ENCODE measurements at places on chromosomes 16 and 17.

- no peak for DNase-seq
Observed at GRCh38 chr16:21663889-21664647, at the start of gene OTOA. Gene OTOA (plus strand): TSS chr16:21663968. CDS start chr16:21678515, 14,547 bp downstream.

GRCh38 chr16:78778101-78779004 lies 678.9 kb downstream of the WWOX start:
- DNase-seq, result no peak

DNA sequence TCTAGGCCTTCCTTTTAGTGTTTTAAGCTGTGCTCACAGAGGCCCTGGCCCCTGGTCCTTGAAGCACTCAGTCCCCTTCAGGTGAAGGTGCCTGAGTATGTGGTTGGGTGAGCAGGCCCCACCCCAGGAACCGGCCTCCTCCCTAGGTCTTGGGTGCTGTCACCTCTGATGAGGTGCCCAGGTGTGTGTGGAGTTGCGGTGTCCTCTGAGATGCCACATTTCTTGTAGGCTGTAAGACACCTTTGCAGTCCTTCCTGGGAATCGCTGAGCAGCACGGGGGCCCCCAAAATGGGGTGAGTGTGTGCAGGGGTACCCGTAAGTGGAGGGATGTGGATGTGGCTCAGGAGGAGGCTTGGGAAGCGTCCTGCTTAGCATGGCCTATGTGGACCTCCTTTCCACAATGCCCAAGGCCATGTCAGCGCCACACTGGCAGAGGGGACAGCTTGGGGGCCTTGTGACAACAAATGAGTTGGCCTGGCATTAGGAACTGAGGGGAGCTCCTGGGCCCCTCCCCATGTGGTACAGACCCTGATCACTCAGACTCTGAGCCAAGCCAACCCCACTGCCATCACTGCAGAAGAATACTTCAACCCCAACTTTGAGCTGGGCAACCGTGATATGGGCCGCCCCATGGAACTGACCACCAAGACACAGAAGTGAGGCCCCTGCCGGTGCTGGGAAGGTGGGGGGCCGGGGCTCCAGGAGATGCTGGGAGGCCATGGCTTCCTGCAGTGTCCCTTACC lies 11.2 kb downstream of the CORO6 start:
- DNase-seq, result no peak

DNA sequence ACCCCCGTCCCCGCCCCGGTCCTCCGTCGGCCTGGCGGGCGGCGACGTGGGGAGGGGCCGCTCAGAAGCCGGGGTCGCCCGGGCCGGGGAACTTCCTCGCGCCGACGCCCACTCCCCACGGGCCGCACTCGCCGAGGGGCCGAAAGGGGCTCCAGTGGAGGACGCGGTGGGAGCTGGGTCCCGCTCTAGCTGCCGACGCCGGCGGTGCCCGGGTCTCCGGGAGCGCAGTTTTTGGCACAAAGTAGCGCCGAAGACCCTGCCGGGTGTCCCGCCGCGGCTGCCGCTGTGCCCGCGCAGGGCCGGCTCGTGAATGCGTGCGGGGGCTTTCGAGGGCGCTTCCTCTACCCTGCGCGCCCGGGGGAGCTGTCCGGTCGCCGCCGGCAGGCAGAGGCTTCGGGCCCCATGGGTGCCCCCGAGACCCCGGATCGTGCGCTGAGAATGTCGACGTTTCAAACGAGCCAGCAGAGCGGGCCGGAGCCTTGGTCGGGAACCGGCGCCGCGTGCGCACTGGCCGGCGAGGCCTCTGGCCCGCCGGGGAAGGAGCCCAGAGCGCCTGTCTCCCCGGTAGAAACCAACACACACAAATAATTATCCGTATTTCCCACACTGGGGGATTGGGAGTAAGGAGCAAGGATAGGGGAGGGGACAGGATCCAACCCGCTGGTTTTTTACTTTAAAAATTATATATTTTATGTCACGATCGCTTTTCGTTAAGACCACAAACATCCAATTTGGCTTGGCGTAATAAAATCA lies 46.6 kb upstream of the SLC38A10 start:
- DNase-seq, result no peak

GRCh38 chr17:68759002-68759342 lies 157.8 kb upstream of the FAM20A start:
- no peak for DNase-seq

DNA sequence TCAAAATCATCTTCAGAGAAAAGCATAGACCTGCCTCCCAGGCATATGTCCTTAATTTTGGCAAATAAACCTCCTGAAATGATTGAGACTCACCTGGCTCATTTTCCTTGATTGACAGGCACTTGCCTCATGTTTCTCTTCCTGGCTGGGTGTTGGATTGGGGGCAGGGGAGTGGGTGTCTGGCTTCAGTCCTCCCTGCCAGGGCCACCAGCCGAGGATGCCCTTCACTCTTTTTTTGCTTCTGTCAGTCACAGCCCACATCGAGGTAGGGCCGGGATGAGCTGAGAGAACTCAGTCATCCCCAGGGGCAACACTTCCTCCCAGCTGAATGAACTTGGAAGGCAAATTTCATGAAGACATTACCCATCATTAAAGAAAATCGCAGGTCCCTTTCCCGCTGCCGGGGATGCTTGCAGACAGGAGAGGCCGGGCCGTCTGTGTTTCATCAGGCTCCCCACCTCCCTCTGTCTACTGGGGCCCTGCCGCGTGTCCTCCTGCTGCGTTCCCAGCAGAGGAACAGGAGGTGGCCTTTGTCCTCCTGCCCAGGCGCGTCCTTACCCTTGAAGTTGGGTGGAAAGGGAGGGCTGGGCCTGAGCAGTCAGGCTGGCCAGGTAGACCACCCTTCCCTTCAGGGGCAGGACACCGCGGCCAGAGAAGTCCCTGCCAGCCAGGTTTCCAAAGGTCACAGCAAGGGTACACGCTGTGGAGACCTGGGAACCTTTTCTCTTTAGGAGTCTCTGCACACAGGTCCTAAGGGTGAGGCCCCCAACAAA lies 11.2 kb upstream of the DNAH17 start:
- no peak for DNase-seq

DNA sequence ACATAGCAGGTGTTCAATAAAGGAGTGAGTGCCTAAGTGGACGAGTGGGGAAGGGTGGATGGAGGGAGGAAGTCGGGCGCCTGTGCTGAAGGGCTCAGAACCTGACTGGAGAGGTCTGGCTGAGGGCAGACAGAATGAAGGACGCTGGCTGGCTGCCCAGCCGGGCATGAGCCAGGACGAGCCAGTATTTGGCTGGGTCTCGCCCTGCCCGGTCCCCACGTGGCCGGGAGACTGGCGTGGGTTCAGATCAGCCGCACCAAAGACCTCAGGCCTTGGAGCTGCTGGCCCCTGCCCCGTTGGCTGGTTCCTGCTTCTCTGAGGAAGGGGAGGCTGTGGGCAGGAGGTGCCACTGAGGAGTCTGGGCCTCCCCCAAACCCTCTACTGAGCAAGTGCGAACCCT lies 79.8 kb downstream of the ENGASE start:
- no peak for DNase-seq

GRCh38 chr17:82239926-82240505 lies 11.2 kb downstream of the SLC16A3 start:
- no peak for DNase-seq

DNA sequence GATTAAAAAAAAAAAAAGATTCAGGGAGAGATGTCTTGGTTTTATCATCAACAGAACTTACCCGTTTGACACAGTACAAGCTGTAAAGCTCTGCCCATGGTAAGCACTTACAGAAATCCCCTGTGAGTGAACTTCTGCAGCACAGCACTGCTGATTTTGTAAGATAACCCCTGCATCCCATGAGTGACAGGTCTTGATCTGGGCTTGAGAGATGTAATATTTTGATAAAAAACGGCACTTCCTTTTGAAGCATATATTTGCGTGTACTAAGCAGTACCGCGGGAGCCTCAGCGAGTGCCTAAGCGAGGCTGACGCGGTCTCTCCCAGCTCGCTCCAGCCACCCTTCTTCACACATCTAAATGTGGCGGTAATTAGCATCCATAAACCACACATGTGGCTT lies 50.5 kb downstream of the IKZF3 start:
- peak; percentile 49 for DNase-seq

GRCh38 chr17:48993305-48993704 lies 3.9 kb upstream of the IGF2BP1 start:
- DNase-seq, result no peak

- DNase-seq, result no peak
Observed at GRCh38 chr16:69345923-69346322, 5.7 kb downstream of the TMED6 start.

DNA sequence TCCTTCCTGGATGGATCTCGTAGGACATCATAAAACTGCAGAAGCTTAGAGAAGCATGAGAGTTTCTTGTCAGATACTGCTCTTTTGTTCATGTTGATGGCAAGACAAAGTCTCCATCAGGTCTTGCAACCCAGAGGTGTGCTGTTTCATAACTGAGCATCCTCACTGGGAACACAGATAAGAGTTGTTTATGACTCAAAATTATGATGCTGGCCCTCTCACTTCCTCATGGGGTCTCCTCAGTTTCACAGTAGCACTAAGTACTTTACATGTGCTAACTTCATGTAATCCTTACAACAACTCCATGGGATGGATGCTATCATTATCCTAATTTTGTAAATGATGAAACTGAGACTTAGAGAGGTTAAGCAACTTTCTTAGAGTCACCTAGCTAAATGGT lies 14.4 kb downstream of the SCPEP1 start:
- DNase-seq, result no peak

GRCh38 chr17:53912117-53912516 lies 89.4 kb downstream of the KIF2B start:
- no peak for DNase-seq

DNA sequence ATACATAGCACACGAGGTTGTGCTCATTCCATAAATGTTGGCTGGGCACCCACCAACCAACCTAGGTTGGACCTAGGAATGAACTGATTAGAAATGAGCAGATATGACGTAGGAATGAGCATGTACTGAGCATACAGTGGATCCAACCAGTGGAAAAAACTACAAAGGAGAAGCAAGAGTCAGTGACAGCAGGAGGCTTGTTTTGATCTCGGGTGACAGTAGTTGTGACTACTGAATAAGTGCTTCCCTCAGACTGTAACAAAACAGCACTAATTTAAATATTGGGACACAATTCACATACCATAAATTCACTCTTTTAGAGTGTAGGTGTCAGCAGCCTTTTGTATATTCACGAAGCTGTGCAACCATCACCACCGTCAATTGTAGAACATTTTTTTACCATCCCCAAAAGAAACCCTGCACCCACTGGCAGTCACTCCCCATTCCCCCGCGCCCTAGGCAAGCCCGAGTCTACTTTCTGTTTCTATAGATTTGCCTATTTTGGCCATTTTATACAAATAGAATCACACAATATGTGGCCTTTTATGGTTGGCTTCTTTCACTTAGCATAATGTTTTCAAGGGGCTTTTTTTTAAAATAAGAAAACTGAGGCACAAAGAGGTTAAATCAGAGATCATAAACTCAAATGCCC lies 7.0 kb downstream of the VAC14 start:
- DNase-seq, result no peak

DNA sequence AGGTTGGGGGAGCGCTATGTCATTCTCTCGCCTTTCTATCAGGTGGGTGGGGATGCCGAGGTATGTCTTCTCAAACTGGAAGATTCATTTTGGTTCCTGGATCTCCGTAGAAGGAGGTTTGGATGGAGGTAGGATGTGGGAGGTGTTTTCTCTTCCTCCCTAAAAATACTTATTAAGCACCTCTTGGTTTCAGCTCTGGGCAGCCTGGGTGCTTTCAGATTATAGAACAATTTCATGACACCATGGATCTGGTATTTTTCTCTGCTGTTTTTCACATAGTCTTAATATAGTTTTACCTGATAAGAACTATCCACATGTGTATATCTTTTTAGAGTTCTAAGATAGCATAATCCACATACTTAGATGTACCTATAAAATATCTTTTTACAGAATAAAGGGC lies 92.9 kb downstream of the YPEL2 start:
- no peak for DNase-seq

- DNase-seq, result no peak
Observed at GRCh38 chr16:67881621-67882161, 3.0 kb upstream of the NRN1L start.

DNA sequence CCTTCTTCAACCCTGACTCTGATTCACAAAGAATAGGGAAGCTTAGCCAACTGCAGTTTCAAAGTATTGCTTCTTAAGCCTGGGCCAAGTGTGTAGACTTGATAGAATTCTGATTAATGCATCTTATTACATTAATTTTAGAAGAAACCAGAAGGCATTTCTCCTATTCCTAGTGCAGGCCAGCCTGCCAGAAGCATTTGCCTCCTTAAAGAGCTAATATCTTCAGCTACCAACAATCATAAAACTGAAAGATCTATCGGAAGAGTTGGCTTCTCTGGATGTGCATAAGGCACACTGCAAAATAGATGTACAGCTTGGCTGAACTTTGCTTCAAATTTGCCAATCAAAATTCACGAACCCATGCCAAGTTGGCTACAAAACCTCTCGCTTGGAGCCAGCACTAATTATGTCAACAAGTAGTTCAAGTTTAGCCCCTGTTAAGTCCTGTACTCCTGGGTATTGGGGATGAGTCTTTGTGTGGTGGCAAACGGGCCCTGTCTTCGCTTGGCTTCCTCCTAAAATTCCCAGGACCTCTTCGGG lies 717.8 kb downstream of the WWOX start:
- no peak for DNase-seq

DNA sequence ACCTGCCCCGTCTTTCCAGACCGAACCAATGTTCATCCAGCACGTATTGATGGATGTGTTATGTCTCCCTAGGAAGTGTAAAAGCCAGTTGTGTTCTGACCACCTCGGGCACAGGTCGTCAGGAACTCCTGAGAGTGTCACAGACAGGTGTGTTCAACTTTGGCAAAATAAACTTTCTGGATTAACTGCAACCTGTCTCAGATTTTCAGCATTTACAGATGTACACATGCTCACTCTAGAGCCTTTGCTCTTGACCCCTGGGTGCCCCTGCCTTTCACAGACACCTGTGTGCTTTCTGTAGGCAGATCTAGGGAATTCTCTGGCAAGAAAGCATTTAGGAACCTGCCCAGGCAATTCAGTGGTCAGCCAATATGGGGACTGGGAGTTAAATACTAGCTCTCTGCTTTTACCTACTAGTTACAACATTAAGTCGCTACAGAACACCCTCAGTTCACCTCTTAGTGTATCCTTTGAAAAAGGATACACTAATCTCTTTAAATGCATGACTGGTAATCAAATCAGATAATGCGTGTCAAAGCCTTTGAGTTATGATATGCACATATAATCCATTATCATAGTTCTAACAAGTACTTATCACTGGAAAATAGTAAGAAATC lies 188.9 kb downstream of the CPPED1 start:
- DNase-seq, result no peak

DNA sequence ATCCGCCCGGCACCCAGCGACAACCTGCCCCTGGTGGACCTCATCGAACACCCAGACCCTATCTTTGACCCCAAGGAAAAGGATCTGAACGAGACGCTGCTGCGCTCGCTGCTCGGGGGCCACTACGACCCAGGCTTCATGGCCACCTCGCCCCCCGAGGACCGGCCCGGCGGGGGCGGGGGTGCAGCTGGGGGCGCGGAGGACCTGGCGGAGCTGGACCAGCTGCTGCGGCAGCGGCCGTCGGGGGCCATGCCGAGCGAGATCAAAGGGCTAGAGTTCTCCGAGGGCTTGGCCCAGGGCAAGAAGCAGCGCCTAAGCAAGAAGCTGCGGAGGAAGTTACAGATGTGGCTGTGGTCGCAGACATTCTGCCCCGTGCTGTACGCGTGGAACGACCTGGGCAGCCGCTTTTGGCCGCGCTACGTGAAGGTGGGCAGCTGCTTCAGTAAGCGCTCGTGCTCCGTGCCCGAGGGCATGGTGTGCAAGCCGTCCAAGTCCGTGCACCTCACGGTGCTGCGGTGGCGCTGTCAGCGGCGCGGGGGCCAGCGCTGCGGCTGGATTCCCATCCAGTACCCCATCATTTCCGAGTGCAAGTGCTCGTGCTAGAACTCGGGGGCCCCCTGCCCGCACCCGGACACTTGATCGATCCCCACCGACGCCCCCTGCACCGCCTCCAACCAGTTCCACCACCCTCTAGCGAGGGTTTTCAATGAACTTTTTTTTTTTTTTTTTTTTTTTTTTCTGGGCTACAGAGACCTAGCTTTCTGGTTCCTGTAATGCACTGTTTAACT lies 1.0 kb downstream of the NOG start:
- DNase-seq, result no peak

Data from activated CD8-positive, alpha-beta memory T cell treated with anti-CD3 and anti-CD28 coated beads for 1 hour (primary cell).